ENCODE measurements at places on chromosomes 13 and 19. TPM values are rescaled to one million over a fixed set of nuclear protein-coding genes. Genes with fewer than 3 reads are reported as not detected.

LGALS14 gene
- total RNA-seq = not detected

ARL11 gene
- not detected for total RNA-seq

THSD1 gene
- 5.4 TPM for total RNA-seq

ZNF600 gene
- total RNA-seq = 0.21 TPM

C13orf42 gene
- total RNA-seq = not detected

SIGLEC9 gene
- 0.06 TPM for total RNA-seq

RFPL4A gene
- 0.48 TPM for total RNA-seq

Measured in A549 treated with AZD2906 at 1 μM for 4 hours (cell line).